Stimulated activated CD4-positive, alpha-beta T cell treated with anti-CD3 and anti-CD28 coated beads, Interleukin-4, amount 100 ng/mL, for 24 hours (primary cell): ENCODE measurements at places on chromosomes 13 and 19.

- DNase-seq: no peak
Observed at GRCh38 chr13:50760751-50761150, 82.7 kb downstream of the DLEU7 start.

DNA sequence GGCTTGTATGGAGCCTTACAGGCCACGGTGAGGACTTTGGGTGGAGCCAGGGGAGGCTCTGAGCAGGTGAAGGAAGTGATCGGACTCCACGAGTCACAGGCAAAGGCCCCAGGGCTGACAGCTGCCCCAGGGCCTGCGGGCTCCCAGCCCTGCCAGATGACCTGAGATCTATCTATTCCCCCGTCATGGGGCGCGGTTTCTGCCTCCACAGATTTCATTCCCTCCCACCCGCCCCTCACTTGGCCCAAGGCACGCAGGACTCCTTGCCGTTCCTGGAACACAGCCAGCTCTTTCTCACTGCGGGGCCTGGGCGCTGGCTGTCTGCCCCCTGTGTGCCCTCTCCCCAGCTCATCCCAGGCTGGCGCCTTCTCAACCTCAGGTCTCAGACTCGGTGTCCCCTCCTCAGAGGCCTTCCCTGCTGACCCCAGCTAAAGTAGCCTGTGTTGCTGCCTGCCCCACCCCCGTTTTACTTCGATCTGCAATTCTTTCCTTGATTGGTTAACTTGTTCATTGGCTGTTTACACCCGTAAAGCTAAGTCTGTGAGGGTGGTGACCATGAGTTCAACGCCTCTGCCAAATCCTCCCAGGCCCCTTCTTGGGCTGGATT, 13.9 kb upstream of the PAK4 start:
- no peak for DNase-seq

DNA sequence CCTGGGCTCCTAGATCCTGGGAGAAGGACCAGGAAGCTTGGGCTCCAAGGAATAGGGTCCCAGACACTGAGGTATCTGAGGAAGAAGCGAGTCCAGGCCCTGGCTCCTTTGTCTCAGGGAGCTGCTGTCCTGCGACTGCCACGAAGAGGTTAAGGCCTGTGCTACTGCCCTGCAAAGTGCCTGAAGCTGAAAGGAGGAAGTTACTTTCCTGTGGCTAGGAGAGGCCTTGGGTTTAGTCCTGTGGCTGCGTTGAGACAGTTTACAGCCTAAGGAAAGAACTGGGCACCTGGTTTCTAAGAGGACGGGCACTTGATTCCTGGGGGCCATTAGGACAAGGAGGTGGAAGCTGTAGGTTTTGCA, 2.8 kb downstream of the MYADM start:
- DNase-seq: no peak

GRCh38 chr19:19026299-19026971, 6.9 kb downstream of the SUGP2 start:
- no peak for DNase-seq

DNA sequence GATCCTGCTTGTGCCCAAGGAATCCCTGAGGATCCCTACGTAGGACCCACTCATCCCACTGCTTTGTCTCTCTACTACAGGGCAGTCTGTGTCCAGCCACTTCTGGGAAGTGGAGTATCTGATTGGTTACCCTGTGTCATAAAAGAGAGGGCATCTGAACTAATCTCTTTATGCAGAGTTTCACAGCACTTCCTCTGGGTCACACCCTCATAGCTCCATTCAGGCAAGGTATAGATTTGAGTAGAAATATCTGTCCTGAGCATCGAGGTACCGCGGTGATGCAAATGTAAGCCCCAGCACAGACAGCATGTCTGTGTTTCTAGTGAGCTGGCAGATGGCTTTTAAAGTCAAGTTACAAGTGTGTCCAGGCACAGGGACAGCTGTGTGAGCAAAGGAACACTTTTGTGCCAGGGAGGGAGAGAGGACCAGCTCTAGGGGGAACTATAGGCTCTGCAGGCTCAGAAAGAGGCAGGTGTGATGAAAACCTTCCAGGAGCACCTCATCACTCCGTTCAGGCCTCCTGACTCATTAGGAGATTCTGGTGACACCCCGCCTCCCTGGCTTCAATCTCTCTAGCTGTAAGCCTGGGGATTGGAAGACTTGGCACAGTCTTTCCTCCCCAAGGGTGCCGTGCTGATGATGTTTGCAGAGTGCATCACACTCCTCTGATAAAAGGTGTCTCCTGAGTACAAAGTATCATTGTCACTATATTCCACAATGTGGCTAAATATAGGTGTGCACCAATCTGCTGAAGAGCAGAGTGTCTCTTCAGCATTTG, 84.3 kb upstream of the UBL3 start:
- no peak for DNase-seq

DNA sequence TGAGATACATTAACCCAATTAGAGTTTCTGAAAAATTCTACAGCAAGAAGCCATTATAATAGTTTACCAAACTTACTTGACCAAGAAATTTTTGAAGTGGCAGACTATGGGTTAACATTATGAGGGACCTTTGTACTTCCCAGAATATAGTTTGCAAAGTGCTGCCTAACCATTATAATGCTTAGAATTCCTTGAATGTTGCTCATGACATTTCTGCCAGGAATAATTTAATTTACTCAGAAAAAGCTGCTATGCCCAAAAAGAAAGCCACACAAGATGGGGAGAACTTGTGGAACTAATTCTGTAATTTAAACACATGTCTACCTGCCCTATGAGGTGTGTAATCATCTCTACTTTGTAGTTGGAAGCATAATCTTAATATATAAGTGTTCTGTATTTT, 58.1 kb upstream of the MYCBP2 start:
- DNase-seq: no peak

- DNase-seq: no peak
Observed at GRCh38 chr13:110055089-110055488, 251.9 kb downstream of the COL4A1 start.

DNA sequence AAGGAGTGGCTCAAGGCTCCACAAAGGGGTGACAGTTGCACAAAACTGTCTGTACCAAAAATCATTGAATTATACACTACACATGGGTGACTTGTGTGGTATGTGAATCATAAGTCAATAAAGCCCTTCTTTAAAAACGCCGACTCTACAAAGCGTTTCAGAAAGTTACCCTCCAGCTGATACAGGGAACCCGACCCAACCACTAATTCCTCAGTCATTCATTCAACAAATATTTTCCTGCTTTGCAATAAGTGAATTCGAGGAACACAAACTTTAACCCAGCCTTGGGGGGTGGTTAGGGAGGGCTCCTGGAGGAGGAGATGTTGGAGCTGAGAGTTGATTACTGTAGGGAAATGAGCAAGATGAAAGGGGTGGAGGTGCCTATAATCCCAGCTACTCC, 32.0 kb downstream of the LTBP4 start:
- DNase-seq: no peak

GRCh38 chr13:112042496-112042895, 24.5 kb upstream of the SOX1 start:
- DNase-seq: no peak
